ENCODE measurements at places on chromosomes 4 and X.

DNA sequence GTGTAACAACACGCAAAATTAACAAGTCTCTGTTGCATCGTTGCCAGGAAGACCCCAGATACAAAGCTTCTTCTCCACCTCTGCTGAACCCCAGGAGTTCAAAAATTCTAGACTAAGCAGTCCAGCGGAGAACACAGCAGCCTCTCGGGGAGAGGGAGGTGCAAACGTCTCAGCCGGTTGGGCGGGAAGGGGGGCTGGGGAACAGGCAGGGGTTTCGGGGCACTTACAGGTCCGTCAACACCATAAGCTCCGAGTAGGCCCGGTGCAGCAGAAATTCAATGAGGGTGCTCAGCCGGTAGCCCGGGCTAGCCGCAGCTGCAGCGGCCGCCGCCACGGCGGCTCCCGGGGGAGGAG, 394 bp downstream of the MED14 start:
- no peak for DNase-seq

DNA sequence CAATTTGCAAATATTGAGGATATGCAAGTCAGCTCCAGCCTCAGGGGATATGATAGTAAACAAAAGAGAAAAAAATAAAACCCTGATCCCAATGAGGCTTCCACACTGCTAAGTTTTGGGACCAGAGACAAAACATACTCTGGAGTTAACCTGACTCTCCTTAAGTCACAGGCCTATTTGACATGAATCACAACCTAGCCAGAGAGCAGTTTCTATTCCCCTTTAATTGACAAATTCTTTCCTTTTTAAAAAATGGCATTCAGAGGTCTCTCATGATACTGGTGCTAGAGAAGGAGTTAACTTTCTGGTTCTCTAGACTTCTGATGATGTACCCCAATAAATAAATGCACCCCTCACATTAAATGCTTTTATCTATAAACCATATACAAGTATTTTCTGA, 8.8 kb downstream of the ACSL1 start:
- DNase-seq: no peak

DNA sequence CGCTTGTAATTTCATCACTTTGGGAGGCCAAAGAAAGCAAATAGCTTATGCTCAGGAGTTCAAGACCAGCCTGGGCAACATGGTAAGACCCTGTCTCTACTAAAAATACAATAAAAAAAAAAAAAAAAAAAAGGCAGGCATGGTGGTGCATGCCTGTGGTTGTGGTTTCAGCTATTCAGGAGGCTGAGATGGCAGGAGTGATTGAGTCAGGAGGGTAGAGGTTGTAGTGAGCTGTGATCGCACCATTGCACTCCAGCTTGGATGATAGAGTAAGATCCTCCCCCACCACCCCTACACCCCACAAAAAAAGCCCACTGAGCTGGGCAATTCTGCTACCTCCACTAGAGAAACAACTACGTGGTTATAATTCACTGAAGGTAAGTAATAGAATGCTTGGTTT, 118.8 kb upstream of the PCDH18 start:
- no peak for DNase-seq

DNA sequence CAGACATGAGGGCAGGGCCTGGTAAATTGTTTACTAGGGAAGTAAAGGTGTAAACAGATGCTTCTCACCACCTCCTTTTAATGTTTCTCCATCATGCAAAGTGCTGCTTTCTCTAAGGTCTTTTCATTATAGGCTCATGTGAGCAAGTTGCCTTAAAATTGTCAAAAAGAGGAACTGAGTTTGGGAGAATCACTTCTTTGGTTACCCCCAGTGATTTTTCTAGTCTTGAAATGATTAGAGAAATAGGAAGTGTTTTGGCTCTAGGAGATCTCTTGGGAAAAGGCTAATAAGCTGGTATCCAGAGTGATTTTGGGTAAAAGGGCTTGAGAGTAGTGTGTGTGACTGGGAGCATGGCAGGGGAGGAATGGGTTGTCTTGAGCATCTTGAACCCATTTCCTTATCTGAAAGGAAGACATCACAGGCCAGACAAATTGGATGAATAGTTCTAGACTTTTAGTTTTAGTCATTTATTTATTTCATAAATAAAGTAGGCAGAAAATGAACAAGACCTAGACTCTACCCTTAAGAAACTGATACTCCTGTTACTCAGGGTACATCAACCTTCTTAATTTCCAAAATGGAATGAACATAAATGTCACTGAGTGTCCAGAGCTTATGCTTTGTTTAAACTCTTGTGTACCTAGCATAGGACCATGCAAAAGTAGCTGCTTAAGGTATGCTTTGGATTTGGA, 14.2 kb downstream of the GRPR start:
- no peak for DNase-seq

GRCh38 chr4:106687026-106687425, 318.4 kb upstream of the GIMD1 start:
- no peak for DNase-seq

DNA sequence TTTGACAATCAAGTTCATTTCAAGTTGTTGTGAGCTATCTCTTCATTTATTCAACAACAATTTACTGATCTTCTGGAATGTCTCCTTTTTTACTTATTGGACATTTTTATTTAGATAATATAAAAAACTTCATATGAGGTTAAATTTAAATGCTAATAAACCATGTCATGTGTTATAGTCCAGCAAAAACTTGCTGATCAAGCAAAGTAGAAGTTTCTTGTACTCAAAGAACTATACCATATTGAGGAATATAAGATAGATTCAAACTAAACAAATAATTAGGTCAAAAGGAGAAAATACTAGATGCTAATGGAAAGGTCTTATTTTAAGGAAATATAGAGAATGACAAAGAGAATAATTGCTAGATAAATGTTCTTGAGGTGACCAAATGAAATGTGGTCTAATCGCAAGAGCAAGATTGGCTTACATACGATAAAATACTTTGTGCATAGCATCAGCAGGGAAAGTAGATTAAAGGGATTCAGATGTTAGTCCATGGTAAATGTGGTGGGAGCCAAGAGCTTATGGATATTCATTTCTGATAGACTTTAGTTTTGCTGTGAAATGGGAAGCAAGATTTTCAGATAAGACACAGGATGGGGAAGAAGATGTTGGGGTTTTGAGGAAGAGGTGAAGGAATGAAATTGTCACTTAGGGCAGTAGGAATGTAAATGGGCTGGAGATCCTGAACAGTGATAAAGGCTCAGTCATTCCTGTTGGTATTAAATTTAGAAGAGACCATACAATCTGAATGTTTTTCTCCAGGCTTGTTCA, 229.5 kb downstream of the MAPK10 start:
- DNase-seq: no peak

DNA sequence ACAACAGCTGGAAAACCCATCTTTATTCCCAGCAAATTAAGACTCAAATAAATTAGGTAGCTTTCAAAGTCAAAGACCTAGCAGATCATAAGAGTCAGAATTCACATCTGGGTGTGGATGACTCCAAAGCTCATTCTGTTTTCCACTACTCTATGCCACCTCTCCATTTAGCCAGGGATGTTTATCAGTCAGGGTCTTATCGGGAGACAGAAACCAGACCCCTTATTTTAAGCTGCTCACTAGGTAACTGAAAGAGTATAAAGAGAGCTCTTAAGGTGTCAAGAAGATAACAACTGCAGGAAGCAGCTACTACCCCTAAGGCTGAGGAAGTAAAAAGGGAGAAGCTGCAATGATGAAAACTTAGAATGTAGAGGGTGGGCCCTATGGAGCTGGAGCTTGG, 333.7 kb upstream of the KLF3 start:
- no peak for DNase-seq

DNA sequence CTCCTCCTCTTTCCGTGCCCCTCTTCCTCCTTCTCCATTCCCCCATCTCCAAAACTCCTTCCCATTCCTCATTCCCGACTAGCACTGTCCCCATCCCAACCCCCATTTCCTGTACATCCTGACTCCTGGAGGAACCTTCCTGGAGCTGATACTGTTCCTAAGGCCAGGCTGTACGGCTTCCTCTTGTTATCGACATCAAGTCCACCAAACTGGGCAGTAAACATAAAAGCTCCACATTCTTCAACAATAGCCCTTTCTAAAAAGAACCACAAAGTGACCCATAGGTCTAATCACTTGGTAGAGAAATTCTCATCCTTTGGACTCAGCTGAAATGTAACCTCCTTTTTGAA, 22.9 kb downstream of the AWAT2 start:
- no peak for DNase-seq

DNA sequence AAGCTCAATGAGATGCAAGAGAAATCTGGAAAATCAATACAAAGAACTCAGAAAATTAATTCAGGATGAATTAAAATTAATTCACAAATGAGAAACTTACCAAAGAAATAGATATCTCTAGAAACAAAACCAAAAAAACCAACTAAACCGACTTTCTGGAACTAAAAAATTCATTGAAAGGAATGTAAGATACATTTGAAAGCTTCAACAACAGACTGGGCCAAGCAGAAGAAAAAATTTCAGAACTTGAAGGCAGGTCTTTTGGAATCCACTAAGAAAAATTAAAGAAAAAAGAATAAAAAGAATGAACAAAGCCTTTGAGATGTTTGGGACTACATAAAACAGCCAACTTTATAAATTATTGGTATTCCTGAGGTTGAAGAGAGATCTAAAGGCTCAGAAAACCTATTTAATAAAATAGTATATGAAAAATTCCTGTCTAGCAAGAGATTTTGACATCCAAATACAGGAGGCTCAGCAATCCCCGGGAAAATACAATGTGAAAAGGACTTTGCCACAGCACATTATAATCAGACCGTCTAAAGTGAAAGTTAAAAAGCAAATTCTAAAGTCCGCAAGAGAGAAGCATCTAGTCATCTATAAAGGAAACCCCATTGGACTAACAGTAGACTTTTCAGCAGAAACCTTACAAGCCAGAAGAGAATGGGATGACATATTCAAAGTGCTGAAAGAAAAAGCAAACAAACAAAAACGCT, 44.2 kb downstream of the NAT8L start:
- DNase-seq: no peak
